Activated naive CD4-positive, alpha-beta T cell treated with Interleukin-2 at 50 U/mL for 16 hours (primary cell): ENCODE measurements at places on chromosomes 3 and 15.

DNA sequence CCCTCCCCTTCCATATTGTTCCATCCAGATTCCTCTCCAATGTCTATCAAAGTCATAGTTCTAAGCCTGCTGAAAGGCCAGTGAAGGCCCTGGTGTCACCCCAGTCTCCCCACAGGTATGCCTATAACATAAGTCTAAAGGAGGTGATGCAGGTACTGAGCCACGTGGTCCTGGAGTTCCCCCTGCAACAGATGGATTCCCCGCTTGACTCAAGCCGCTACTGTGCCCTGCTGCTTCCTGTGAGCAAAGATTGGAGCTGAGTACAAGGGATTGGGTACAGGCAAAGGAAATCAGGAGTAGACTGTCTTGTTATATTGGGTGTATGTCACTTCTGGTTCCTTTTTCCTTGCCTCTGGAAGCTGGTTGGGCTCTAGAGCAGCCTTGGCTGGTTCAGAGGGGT, 8.2 kb downstream of the EIF2B5 start:
- no peak for DNase-seq

GRCh38 chr15:73317651-73318462, 50.9 kb downstream of the HCN4 start:
- no peak for DNase-seq

DNA sequence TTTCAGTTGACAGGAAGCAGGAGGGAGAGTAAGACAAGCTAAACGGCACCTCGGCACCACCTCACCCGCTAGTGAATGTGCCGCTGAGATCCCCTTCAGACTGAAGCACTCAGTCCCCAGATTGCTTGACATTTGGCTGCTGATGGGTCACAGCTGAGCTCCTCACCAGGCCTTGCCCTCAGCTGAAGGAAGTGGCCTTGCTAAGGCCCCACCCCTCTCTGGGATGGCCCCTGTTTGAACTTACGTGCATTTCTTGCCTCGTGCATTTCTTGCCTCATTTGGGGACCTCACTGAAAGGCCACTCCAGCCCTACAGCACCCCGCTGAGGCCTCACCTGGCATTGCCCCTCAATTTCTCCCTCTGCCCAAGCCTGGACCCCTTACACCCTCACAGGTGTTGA, 39.8 kb downstream of the EOGT start:
- no peak for DNase-seq

DNA sequence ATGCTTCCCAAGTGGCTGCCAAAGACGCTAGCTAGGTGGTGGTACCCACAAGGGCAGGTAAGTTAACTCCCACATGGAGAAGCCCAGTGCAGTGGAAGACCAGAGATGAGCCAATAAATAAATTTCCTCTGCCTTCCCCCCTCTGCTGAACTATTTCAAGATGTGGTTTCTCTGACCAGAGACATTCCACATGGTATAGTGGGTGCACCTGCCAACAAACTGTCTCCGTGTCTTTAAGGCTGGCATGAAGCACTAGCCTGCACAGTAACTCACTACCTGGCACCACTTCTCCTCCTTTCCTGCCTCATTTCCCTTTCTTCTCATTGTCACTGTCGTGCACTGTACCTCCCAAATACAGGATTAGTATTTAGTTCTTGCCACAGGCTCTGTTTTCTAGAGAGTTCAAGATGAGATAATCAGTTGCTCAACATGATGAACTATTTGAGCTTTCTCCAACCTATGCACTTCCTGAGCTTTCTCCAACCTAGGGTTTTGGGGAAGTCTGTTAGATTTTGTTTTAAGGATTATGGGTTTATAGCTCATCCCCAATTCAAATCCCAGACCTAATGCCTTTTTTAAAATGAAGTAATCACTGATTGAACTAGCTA, 8.4 kb upstream of the CRTAP start:
- no peak for DNase-seq

DNA sequence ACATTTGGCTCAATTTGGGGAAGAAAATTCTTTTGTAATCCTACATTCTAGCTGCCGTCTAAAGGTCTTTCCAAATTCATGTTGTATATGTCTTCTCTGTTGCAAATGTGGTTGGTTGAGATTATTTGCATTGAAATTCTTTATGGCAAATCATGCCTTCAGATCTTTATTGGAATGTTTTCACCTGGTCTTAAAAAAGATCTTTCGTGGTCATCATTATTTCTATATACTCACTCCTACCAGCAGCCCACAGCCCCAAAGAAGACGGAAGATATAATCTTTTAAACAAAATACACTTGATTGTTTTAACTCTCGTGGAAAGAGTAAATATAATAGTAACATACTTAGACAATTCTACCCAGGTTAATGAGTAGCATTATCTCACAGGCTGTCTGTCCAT, 41.5 kb upstream of the PPARG start:
- no peak for DNase-seq

GRCh38 chr3:71949442-71949841, 164.5 kb upstream of the PROK2 start:
- DNase-seq = no peak

DNA sequence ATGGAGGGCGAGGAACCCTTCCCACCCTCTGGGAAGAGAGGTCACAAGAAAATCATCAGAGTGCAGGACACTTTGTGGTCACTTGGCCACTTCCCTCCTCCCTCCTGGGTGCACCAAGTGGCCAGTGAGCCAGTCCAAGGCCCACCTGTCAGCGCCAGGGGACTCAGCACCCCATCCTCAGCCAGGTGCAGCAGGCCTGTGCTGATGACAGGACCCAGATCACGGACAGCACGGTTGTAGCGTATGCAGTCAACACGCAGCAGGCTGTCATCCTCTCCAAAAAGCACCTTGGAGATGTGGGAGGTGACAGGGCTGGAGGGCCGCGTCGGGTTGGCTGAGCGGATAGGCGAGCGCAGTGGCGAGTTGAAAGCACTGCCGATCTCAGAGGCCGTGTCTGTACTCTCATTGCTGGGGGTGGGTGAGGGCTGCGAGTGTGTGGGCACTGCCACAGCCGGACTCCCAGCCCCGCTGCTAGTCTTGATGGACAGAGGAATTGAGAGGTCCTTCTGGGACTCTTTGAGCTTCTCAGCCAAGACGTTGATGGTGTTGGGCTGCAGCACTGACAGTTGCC, 41.5 kb downstream of the SEMA3G start:
- DNase-seq = no peak

DNA sequence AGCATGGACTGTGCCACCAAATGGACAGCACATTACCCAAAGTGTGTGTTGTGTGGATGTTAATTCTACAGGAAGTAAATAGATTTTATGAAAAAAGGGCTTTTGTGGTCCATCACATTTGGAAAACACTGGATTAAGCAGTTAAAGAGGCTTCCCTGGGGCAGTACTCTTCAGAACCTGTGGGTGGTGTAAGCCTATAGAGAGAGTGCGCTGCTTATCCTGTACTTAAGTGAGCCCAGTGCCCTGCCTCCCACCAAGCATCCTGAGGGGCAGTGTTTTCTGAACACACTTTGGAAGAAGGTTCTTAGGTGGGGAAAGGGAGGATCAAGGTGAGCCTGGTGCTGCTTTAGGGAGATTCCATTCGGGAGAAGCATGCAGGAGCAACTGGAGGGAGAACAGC, 10.9 kb downstream of the TTLL3 start:
- DNase-seq = no peak

- DNase-seq = no peak
Measured at GRCh38 chr3:142913432-142913831, 24.5 kb upstream of the PCOLCE2 start.

DNA sequence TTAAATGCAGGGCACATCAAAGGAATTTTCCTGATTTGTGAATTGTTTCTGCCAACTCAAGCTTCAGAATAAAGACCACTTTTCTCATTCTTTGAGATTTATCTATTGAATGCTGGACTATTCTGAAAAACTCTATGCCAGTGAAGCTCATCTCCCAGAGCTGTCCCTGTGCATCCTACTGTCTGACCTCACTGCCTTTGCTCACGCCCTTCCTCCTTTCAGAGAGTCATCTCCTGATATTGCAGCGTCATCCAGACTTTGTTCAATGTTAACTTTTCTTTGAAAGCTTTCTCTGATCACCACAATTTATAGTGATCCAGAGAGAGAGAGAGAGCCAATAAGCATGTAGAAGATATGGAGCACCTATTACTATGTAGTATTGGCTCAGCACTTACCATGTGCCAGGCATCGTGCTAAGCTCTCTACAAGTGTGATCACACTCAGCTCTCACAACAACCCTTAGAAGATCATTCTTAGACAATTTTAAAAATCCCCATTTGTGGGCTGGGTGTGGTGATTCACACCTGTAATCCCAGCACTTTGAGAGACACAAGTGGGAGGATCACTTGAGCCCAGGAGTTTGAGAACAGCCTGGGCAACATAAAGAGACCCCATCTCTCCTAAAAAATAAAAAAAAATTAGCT, 30.2 kb upstream of the TLE3 start:
- DNase-seq = no peak

DNA sequence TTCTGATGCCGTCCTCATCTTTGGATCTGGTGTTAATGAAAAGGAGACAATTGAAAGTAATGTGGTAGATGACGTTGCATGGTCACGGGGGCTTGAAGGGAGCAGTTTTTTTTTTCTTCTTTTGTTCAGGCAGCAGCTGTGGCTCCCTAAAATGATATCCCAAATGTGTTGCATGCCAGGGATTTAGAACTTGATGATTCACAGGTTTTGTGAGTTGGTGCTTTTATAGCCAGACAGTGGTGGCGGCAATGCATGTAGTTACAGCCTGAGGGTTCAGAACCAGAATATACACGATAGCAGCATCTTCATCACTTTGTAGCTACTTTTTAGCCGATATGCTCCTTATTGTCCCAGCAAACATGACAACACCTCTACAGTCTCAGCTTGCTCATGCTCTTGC, 133.4 kb downstream of the CHST2 start:
- no peak for DNase-seq

- no peak for DNase-seq
Measured at GRCh38 chr3:46091741-46092701, 64.7 kb upstream of the XCR1 start.

DNA sequence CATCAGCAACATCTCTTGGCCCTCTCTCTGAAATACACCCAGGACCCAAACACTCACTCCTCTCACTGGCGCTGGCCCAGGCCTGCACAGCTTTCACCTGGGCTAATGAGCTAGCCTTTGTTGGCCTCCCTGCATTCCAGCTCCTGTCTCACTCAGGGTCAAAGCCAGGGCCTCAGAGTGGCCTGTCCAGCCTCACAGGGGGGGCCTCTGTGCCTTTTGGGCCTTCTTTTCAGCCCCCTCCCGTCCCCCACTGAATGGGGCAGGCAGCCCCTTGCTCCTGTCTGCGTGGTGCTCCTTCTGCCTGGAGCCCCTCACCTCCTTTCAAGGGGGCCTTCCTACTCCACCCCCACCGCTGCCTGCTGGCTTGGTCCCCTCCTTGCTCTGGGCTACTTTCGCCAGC, 59.0 kb upstream of the PRR23E start:
- DNase-seq = no peak

DNA sequence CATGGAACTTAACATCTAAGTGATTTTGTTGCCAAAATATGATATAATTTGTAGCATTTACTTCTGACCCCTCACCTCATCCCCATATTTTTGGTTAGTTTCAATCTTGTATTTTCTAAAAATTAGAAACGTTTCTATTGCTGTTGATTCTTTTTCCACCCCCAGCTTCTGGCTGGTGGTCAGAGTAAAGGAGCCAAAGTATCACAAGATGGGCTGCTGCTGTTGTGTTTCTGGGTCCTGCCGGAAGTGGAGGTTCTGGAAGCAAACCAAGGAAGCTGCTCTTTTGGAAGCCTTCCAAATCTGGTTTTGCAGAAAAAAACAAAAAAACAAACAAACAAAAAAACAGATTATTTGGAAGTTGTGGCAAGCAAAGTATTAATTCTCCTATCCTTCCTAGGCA, 221.1 kb upstream of the P2RY1 start:
- no peak for DNase-seq

DNA sequence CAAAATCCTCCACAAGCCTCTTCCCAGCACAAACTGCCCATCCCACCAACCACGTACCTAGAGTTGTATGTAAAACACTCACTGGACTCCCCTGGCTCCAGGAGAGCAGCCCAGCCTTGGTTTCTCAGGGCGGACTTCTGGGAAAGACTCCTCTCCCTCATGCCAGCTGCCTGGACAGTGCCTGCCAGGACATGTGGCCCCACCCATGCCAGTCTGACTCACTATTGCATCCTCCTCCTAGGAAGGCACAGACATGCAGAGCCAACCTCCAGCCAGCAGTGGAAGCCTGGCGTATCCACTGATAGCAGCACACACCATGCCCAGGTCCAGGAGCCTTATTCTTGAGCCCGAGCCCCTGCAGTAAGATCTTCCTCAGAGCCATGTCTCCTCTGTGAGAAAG, 8.6 kb downstream of the PKM start:
- DNase-seq = no peak

DNA sequence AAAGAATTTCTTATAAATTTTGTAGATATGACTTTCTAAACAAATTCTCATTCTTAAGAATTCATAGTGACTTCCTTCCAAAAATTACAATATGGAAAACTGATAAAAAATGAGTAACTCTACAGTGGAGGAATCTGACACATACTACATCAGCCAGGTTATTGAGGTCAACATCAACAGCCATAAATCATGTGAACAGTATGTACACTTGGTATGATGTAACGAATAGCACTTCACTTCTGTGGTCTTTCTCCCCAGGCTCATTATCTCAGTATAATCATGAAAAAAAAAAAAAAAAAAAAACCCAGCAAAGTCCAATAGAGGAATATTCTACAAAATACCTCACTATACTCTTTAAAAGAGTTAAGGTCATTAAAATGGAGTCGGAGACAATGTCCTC, 111.2 kb upstream of the SUCLG2 start:
- no peak for DNase-seq

DNA sequence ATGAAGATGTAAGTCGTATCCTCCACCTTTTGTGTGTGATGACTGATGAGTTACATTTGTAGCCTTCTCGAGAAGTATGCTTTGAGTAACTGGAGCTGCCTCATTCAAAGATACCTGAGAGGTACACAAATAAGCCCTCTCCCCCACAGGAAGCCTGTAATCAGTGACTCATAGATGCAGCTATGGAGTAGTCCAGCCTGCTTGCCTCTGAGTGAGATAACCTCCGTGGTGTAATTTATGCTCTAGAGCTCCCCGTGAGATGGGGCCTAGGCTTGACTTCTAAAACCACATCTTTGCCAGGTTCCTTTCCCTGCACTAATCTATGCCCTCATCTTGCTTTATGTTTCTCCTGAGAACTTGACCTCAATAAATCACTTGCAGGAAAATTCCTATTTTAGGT, 291.7 kb downstream of the SUCLG2 start:
- DNase-seq = no peak

GRCh38 chr3:53675942-53676341, 170.3 kb downstream of the CHDH start:
- no peak for DNase-seq

DNA sequence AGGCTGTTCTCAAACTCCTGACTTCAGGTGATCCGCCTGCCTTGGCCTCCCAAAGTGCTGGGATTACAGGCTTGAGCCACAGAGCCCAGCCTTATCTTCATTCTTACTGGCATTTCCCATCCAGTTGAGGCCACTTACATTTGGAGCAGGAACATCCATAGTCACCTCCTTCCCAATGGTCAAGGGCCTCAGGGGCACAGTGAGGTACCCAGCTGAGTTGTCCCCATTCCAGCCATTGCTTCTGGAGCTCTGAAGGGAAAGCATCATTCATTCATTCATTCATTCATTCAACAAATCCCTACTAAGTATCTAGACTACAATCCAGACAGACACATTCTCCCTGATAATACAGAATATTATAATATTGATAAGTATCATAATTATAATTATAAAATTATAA, 12.2 kb downstream of the PLA2G4D start:
- DNase-seq = no peak
